Muscle of back (tissue), 13 donors: ENCODE measurements at places on chromosomes 6 and 20. TPM values are rescaled to one million over a fixed set of nuclear protein-coding genes. Genes with fewer than 3 reads are reported as not detected.

SNRNP48 gene
- polyA plus RNA-seq = 16.9 TPM

NT5E gene
- 41.0 TPM for polyA plus RNA-seq

TRERF1 gene
- 7.1 TPM for polyA plus RNA-seq

SAMD3 gene
- 1.1 TPM for polyA plus RNA-seq

EPPIN gene
- polyA plus RNA-seq = not detected

MYLK4 gene
- polyA plus RNA-seq = 5.0 TPM

DLGAP4 gene
- polyA plus RNA-seq = 58.4 TPM

CALHM6 gene
- polyA plus RNA-seq = 2.1 TPM

TRIM10 gene
- 0.94 TPM for polyA plus RNA-seq

HLA-DQB1 gene
- 6.4 TPM for polyA plus RNA-seq

C6orf52 gene
- polyA plus RNA-seq = 4.8 TPM

STXBP5 gene
- 20.9 TPM for polyA plus RNA-seq

GRCh38 chr6:7421066-7421465 lies 31.5 kb downstream of the RIOK1 start:
- no peak for DNase-seq

GRCh38 chr6:112004201-112005012 lies 49.5 kb upstream of the CCN6 start:
- peak; percentile 83 for DNase-seq

DNA sequence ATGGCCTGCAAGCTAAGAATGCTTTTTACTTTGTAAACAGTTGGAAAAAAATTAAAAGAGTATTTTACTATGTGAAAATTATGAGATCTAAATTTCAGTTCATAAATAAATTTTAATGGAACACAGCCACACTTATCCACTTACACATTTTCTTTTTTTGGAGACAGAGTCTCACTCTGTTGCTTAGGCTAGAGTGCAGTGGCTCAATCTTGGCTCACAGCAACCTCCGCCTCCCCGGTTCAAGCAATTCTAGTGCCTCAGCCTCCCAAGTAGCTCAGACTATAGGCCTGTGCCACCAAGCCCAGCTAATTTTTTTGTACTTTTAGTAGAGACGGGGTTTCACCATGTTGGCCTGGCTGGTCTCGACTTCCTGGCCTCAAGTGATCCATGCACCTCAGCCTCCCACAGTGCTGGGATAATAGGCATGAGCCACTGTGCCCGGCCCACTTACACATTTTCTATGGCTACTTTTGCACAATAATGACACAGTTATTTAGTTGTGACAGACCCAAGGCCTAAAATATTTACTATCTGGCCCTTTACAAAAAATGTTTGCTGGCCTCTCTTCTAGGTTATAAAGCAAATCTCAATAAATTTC lies 109.6 kb downstream of the INSM1 start:
- DNase-seq = no peak

- DNase-seq = no peak
Measured at GRCh38 chr6:100810015-100810414, 71.1 kb downstream of the ASCC3 start.

GRCh38 chr20:60586269-60587050 lies 628.2 kb downstream of the CDH26 start:
- DNase-seq = peak; percentile 39

GRCh38 chr6:98836025-98836961 lies 1.9 kb downstream of the POU3F2 start:
- no peak for DNase-seq

DNA sequence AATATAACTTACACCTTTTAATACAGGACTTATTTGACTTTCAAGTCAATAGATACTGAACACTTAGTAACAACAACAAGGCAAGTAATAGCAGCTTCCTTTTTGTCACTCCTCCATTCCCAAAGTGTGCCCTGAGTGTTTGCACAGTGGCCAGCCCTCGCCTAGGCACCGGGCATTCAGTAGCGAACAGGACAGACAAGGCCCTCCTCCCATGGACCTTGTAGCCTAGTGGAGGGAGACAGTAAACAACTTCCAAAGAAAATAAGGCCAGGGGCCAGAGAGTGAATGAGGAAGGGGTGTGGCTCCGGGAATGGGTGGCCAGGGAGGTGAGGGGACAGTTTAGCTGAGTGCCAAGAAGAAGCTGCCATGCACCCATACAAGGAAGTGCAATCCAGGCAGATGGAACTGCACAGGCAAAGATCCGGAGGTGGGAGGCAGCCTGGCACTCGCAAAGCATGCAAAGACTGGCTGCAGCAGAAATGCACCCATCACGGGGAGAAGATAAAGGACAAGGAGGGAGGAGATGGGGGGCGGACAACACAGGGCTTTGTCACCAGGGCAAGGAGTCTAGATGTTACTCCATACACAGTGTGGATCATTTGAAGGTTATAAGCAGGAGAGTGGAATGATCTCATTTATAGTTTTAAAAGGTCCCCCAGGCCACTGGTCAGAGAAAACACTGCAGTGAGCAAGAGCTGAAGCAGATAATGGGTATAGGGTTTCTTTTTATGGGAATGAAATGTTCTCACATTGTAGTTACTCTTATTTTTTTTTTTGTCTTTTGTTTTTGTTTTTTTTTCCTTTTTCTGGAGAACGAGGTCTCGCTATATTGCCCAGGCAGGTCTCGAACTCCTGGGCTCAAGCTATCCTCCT lies 32.2 kb downstream of the ATP9A start:
- peak; percentile 42 for DNase-seq

DNA sequence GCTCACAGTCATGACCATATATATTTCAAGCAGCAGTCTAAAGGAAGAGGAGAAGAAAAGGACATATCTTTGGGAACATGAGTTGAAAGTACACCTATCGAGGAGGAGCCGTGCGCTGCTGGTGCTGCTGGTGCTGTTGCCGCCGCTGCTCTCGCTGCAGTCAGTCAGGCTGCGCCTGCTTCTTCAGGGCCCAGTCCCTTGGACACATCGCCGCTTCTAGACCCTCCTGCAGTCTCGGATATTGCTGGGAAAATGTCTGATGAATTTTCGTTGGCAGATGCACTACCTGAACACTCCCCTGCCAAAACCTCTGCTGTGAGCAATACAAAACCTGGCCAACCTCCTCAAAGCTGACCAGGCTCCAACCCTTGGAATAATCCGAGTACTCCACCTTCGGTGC lies 8.2 kb upstream of the ASCC3 start:
- DNase-seq = no peak

GRCh38 chr6:300494-301198 lies 8.4 kb downstream of the DUSP22 start:
- DNase-seq = no peak

DNA sequence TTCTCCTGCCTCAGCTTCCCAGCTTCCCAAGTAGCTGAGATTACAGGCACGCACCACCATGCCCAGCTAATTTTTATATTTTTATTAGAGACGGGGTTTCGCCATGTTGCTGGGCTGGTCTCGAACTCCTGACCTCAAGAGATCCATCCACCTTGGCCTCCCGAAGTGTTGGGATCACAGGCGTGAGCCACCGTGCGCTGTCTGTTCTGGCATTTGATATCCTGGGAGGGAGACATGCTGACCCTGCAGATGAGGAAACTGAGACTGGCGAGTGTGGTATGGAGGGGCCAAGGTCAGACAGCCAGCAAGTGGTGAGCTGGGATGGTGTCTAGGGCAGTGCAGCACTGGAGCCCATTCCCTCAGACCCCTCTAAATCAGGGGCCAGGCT lies 44.6 kb downstream of the SRC start:
- DNase-seq = no peak

DNA sequence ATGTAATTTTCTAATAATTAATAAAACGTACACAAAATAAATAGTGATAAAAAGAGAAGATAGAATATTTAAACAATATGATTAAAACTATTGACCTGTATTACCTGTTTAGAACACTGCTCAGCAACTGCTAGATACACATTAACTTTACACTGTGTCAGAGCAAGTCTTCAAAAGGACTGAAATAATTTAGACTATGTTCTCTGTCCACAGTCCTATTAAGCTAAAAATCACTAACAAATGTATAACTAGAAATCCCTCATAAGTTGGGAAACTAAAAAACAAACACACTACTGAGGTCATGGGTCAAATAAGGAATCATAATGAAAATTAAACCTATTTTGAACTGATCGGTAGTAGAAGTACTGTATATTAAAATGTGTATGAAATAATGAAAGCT lies 181.7 kb downstream of the QKI start:
- no peak for DNase-seq

- DNase-seq = no peak
Measured at GRCh38 chr20:4089756-4090487, 74.6 kb upstream of the RNF24 start.

GRCh38 chr6:15421945-15422733 lies 176.3 kb downstream of the JARID2 start:
- no peak for DNase-seq

DNA sequence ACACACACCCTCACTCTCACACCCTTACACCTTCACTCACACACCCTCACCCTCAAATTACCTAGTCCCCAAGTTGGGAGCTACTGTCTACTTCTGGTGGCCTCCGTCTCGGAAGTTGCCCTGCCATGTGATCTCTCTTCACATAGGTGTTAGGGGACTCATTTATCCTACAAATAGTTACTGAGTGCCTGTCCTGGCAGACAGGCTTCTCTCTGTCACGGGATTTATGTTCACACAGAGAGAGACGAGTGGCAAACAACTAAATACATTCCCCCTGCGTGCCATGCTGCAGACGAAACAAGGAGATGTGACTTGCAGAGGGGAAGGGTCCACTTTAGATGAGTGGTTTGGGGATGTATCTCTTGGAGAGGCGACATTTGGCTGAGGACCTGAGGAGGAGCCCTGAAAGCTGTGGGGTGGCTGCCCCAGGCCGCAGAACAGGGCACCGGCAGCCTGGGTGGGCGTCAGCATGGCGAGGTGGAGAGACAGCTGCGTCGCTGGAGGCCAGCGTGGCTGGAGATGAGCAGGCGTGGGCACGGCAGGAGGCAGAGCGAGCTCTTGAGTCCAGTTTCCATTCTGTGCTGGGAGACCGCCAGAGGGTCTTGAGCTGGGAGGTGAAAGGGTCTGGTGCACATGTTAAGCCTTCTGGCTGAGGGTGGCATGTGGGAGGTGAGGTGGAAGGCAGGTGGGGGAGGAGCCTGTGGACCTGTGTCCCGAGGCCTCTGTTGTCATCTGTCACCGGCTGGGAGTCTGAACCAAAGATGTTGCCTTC lies 17.2 kb downstream of the DYNLT1 start:
- DNase-seq = no peak

DNA sequence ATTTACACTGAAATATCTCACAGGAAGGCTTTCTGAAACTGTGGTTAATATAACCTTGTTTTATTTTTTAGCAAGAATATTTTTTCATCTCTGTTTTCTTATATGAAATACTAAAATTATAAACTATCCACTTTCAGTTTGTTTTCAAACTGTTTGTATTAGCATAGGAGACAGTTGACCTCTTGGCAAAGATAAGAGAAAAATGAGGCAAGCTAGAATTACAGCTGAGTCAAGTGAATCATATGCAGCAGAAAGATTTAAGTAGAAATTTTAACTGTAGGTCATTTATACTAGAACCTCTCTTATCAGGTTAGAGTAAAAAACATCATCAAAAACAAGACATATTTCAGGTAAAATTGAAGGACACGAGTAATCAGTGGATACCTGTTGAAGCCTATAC lies 792.6 kb downstream of the PHF3 start:
- DNase-seq = peak; percentile 4

- no peak for DNase-seq
Measured at GRCh38 chr6:153001767-153002612, 519 bp downstream of the MTRF1L start.

- no peak for DNase-seq
Measured at GRCh38 chr6:111173341-111173740, 86.0 kb downstream of the SLC16A10 start.

DNA sequence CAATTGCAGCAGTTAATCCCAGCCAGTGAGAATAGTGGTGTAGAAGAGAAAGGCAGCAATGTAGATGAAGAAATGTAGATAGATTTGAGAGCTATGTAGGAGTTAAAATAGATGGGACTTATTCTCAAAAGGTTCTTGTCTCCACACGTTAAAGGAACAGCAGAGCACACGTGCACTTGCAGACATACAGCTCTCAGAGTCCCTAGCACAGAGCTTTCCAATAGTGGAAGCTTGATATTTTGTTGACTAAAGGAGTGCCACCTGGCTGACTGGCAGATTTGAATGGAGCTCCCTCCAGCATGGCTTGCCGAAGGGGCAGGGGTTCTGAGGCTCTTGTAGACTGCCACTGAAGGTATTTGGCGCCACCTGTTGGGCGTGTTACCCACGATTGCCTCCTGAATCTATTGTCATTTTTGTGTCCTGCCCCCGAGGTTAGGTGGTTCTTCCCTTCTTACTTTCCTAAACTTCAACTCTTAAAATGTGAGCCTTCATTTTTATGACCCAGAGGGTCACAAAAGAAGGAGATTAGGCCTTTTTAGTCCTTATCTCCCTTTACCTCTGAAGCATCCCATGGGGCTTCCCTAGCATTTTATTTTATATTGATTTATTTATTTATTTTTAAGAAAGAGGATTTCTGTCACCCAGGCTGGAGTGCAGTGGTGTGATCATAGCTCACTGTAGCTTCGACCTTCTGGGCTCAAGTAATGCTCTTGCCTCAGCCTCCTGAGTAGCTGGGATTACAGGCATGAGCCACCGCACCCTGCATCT lies 16.4 kb downstream of the BRD2 start:
- peak; percentile 86 for DNase-seq

DNA sequence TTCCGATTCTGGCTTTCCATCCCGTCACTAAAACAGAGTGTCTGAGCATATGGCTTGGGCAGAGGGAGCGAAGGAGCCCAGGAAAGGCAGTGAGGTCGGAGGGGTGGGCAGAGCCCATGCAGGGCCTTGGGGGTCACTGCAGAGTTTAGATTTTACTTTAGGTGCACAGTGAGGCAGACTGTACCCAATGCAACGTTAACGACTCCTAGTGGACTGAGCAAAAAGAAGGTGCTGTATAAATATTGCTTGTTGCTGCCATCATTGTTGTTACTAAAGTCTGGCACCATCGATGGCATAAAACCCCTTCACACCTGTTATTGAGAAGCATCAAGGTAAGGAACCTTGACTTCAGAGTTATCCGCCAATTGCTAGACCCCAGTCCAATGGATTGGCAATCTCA lies 119.0 kb downstream of the EYA2 start:
- no peak for DNase-seq

GRCh38 chr6:116374586-116374985 lies 3.8 kb downstream of the DSE start:
- DNase-seq = no peak

DNA sequence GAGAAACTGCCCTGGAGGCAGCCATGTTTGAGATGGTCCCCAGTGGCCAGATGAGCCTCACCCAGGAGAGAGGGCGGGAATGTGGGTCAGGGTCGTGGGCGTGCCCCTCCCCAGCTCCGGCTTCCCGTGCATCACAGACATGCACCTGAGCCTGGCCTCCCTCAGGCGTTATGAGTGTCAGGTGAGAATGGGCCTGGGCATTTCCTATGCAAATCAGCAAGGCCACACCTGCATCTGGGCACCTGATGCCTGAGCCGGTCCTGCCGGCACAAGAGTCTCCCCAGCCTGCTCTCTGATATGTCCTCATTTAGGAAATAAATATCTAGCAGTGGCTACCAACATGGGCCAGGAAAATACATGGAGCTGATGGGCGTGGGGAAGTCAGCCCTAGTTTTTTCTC lies 82.4 kb downstream of the RAMACL start:
- no peak for DNase-seq

DNA sequence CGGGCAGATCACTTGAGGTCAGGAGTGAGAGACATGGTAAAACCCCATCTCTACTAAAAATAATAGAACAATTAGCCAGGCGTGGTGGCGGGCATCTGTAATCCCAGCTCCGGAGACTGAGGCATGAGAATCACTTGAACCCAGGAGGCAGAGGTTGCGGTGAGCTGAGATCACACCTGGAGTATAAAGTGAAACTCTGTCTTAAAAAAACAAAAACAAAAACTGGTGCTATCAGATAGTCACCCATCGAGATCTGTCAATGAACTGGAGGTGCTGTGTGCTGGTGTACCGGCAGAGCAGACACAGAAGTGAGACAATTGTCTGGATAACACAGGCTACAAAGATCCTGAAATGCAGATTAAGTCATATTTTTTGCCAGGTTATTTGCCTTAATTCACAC lies 24.7 kb downstream of the CTCFL start:
- no peak for DNase-seq
